SJCRH30 (cell line): ENCODE measurements at places on chromosomes 13 and 19.

- no peak for DNase-seq
Measured at GRCh38 chr13:30292325-30292724, 15.0 kb downstream of the KATNAL1 start.

DNA sequence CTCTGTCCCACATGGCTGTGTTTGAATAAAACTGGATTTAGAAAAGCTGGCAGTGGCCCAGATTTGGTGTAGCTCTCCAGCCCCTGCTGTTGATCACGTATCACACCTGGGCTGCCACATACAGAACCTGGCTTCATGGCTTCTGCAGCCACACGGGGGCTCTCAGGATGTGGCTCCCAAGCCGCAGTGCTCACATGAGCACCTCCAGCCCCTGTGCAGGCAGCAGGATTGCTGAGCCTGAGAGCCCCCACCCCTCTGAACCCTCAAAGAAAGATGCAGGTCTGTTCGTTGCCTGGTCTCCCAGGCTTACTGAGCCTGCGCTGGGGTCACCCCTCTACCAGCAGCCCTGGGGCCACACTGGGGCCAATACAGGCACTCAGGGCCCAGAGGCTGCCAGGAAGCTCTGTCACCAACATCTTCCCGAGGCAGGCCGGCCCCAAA is 2.7 kb downstream of the PLEKHF1 start:
- no peak for DNase-seq

DNA sequence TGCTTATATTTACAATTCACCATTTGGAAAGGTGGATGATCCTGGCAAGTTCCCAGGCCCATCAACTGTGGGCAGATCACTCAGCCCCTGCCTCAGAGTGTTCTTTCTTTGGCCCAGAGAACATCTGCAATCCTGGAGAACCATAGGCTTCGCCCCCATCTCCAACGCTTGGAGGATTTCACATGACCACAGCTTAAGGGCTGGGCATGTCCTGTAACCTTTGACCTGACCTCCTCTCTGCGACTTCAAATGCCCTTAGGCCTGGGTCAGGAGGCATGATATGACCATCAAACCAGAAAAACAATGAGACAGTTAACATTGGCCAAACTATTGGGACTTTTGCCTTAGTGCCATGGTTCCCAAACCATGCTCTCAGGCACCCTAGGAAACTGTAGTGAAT is 7.2 kb upstream of the MBNL2 start:
- no peak for DNase-seq

- peak; percentile 69 for DNase-seq
Measured at GRCh38 chr19:3710265-3710812, 2.2 kb downstream of the TJP3 start.

DNA sequence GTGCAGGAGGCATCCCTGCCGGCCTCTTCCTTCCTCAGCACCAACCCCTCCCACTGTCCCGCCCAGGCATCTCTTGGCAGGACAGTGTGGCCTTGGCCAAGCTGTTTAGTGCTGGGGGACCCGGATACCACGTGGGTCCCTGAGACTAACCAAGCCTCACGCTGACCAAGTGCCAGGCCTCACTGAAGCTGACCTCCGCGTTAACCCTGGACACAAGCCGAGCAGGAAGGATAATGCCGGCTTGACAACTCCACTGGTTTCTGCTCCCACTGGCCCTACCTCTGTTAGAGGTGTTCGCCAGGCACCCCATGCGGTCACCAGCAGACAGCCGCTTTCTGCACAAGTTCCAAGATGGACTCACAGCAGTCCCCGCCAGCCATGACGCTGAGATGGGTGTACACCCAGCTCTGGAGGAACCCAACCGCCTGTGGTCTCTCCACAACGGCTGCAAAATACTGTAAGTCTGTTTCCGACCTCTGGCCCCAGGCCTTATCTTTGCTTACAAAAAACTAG is 12.4 kb downstream of the GRTP1 start:
- peak; percentile 38 for DNase-seq
